ENCODE measurements at places on chromosomes 11 and 22.

- no peak for DNase-seq
Observed at GRCh38 chr22:17419348-17419747, 50.1 kb downstream of the CECR2 start.

DNA sequence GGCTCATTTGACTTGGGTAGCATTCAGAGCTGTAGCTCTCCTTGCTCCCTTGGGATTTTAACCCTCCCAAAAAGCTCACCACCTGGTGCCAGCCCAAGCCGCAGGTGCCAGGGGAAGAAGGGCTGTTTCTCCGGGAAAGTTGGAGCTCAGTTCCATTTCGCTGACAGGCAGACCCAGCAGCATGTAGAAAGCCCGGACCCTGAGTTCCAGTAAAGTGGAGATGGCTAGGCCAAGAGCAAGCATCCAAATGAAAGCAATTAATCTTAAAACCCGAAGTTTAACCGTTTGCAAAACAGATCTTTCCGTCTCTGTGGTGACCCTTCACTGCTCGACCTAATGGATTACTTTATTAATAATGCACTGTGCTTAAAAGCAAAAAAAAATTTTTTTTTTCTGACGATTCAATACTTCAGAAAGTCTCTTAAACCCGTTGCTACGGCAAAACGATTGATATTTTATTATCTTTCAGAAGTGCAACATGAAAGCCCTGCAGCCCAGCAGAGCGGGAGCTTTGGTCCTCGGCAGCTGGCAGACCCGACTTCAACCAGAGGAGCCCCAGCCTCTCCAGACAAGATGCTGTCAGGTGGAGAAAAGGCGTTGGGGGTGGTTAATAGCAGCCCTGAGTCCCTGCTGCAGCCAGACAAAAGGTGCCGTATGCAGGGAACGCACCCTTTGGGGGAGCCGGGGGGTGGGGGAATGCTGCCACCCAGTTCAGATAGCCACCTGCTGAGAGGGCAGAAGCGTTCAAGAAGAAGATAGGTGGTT, 3.3 kb downstream of the LMO1 start:
- DNase-seq: no peak

GRCh38 chr22:44406341-44407170, 91.5 kb downstream of the RTL6 start:
- DNase-seq: no peak

- DNase-seq: no peak
Observed at GRCh38 chr11:13861411-13861810, 101.1 kb upstream of the SPON1 start.

- no peak for DNase-seq
Observed at GRCh38 chr11:67411785-67412152, 3.7 kb upstream of the CARNS1 start.

DNA sequence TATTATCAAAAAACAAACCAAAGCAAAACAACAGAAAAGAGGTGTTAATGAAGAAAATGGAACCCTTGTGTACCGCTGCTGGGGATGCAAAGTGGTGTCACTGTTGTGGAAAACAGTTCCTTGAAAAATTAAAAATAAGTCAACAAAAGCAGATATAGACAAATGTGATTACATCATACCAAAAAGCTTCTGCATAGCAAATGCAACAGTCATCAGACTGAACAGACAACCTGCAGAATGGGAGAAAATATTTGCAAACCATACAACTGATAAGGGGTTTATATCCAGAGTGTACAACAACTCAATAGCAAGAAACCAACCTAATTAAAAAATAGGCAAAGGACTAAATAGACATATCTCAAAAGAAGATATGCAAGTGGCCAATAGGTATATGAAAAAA, 22.9 kb upstream of the CARS1 start:
- DNase-seq: no peak

DNA sequence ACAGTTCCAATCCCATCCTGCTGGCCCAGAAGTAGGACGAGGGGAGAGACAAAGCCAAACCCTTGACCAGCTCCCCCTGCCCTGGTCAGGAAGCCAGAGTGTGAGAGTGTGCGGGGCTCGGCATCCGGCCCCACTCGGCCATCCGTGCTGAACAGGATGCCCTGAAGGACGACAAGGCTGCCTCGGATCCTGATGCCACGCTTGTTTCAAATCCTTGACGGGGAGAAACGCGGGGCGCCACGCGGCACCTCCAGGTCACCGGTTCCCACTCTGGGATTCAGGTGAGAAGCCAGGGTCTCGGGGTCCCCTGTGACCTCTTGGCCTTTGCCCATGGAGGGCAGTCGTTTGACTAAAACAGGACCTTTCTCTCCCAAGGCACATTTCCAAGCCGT, 167.8 kb downstream of the BRD1 start:
- DNase-seq: no peak

DNA sequence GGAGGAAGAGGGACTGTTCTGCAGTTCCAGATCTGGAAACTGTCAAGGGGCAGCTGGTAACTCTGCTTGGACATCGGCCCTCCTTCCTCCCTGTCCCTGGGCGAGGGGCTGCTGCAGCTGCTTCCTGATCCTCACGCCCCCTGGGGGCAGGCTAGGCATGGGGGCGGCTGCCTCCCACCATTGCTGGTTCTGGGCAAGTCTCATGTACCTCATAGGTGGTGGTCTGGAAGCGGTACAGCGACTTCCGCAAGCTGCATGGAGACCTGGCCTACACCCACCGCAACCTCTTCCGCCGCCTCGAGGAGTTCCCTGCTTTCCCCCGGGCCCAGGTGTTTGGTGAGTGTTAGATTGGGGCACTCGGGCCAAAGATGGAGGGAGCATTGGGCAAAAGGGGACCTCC, 5.0 kb downstream of the SNX15 start:
- no peak for DNase-seq

- peak; percentile 78 for DNase-seq
Observed at GRCh38 chr11:92707665-92708064, 261.8 kb upstream of the MTNR1B start.

- DNase-seq: no peak
Observed at GRCh38 chr22:23581260-23581650, 1.2 kb upstream of the IGLL1 start.
